ENCODE measurements at places on chromosomes 5 and 9.

GRCh38 chr5:181566-181965 lies 9.7 kb upstream of the LRRC14B start:
- DNase-seq = no peak

- no peak for DNase-seq
Measured at GRCh38 chr5:141484310-141484640, 555 bp upstream of the PCDHGC4 start.

- DNase-seq = no peak
Measured at GRCh38 chr9:109894921-109895758, 115.1 kb downstream of the PALM2AKAP2 start.

- DNase-seq = no peak
Measured at GRCh38 chr9:121301881-121302286, 33.9 kb downstream of the GSN start.

GRCh38 chr5:133877351-133878235 lies 90.8 kb downstream of the C5orf15 start:
- DNase-seq = no peak

DNA sequence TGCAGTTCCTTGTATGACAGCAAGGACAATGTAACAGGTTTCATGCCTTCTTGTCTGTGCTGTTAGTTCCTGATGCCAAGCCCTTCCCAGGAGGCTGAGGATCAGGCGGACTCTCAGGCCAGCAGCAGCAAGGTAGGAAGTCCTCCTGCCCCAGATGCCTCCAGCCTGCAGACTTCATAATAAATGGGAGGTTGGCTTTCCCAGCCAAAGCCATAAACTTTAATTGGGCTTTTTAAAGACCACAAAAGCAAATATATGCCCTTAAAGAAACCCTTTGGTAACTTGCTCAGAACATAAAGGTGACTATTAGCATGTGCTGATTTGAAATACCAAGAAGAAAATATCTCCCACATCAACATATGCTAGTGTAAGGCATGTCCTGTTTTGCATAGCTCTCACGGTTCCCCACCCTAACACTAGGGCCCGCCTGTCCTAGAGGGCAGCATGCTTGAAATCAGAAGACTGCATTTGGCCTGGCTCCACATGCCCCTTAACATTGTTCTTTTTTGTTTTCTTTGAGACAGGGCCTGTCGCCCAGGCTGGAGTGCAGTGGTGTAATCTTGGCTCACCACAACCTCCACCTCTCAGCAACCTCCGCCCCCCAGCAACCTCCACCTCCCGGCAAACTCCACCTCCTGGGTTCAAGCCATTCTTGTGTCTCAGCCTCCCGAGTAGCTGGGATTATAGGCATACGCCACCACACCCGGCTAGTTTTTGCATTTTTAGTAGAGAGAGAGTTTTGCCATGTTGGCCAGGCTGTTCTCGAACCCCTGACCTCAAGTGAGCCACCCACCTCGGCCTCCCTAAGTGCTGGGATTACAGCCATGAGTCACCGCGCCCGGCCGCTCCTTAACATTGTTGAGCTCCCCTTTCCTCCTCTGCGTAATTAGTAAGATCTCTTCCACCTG lies 44.6 kb upstream of the FCN1 start:
- DNase-seq = no peak

- DNase-seq = no peak
Measured at GRCh38 chr5:92749943-92750342, 831.1 kb downstream of the NR2F1-AS1 start.

GRCh38 chr9:84862810-84863287 lies 193.3 kb downstream of the NTRK2 start:
- DNase-seq = no peak

GRCh38 chr9:79575547-79575946 lies 3.8 kb downstream of the TLE4 start:
- DNase-seq = no peak

DNA sequence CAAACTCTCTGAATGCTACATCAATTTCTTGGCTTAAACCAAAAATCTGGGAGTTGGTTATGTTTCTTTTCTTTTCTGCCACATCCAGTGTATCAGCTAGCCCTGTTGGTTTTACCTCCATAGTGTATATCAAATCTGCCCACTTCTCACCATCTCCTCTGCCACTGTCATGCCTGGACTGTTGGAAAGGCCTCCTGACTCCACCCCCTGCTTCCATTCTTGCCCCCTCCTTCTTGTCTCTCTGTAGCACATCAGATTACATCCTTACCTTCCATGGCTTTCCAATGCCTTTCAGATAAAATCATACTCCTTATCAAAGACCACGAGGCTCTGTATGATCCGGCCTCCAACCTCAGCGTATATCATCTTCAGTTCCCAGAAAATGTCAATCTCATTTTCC lies 35.4 kb downstream of the STXBP1 start:
- DNase-seq = no peak

DNA sequence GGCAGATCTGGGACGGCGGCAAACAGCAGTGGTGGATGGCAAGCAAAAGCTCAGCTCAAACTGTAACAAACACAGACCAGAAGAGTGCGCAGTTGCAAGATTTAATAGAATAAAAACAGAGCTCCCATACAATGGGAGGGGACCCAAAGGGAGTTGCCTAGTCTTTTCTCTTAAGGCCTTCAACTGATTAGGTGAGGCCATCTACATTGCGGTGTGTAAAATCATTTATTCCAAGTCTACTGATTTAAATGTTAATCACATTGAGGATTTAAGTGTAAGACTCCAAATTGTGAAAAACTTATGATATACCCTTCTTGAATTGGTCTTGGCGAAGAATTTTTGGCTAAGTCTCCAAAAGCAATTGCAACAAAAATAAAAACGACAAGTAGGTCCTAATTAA lies 21.6 kb upstream of the C1QTNF3 start:
- no peak for DNase-seq

DNA sequence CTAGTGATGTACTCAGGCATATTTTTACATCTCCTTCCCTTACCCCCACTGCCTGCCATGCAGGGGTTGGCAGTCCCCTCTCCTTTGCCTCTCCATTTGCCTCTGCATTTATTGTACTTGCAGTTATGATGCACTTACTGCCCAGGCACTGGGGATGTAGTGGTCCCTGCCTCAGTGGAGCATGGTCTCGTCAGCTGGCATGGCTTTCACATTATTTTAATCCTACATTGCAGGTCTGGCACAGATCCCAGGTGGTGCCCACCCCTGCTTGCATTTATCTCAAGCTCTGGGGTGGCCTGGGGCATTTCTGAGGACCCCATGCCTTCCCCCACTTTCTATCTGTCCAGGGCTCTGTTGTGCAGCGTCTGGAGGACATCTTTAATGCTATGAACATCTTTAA lies 23.2 kb upstream of the PITX1 start:
- no peak for DNase-seq

DNA sequence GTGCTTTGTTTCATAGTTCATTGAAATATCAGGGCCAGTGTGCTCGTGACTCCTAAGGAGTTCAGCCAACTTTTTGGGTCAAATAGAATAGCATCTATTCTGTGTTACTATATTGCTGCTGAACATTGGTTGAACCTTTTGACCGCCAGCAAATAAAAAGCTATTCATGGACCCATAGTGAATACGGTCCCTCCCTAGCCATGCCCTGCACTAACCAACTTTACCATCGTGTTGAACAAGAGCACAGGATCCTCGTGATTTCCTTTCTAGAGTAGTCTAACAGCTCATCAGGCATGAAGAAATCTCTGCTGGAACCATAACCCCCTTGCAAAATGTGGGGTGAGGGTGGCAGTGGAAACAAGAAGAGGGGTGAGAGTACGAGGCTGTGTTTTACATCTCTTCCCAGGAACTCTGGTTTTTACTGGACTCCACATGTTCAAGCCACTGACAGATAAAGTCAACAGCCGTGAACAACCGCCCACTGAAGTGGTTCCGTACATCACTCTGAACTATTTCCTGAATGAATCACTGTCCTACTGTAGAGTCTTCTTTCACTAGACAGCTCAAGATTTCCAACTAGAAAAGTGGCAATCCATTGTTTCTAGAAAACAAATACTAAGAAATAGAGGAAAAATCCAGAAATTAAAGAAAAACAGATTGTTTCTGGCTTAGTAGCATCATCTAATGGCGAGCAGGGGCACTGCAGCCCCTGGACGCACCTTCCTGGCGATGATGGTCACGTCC lies 70.1 kb upstream of the SPATA31E1 start:
- DNase-seq = no peak

DNA sequence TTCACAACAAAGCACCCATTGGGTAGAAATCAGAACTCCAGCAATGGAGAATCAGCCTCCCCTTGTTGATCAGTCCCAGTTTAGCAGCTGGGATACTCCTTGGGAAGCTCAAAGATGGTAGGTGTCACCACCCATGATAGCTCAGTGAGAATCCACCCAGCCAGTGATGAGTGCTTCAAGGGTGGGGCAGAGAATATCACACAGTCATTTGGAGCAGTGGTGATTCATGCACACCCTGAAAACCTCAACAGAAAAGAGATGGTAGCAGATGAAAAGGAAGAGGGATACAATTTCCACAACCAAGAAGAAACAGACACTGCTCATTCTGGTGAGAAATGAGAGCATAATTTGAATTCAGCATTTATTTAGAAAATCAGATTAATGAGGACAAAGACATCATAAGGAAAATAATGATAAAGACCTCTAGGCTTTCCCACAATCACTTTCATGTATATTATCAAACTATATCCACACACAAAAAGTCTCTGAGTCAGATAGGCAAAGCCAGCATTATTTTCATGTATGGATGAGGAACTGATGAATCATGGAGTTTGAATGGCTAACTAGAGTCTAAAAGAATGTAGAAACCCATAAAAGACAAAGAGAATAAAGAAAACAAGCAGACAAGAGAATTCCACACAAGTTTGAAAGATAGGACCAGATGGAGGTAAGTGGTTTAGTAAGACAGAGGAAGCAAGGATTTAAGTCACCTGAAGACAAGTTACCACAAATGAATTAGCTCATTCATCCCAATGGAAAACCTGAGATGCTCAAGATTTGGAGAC lies 82.9 kb downstream of the FEM1C start:
- DNase-seq = no peak

- DNase-seq = no peak
Measured at GRCh38 chr5:86199287-86199686, 418.5 kb upstream of the COX7C start.

DNA sequence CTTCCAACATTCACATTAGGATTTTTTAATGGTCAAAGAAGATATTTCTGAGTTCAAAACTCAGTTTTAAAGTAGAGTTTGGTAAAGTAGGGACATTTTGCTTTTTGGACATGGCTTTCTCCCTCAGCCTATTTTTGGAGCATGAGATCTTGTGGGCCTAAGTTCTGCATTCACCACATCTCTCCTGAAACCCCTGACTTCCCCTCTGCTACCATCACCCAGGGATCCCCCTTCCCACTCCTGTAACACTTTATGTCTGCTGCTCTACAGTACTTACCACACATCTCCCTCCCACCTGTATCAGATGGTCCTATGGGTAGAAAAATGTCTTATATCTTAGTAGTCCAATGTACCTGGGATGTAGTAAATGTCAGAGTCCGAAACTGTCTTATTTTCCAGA lies 48.2 kb upstream of the JAK2 start:
- no peak for DNase-seq

GRCh38 chr5:152349683-152350526 lies 55.2 kb downstream of the NMUR2 start:
- no peak for DNase-seq

DNA sequence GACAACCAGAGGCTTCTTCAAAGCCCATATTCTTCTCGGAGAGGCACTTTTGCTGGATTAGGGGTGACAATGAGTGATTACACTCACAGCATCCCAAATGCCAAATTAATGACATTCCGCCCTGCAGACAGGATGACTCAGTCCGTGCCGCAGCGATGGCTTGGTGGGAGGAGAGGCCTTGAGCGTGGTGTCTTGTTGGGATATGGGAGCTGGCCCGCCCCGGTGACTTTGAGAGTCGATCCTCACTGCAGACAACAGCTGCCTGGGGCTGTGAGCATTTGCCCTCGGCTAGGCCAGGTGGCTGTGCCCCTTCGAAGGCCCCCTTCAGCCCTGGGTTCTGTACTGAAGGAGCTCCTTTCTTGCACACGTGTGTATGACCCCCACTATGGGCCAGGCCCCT lies 29.8 kb downstream of the OLFM1 start:
- DNase-seq = no peak

GRCh38 chr5:110288766-110289511 lies 437.5 kb downstream of the TMEM232 start:
- DNase-seq = no peak

DNA sequence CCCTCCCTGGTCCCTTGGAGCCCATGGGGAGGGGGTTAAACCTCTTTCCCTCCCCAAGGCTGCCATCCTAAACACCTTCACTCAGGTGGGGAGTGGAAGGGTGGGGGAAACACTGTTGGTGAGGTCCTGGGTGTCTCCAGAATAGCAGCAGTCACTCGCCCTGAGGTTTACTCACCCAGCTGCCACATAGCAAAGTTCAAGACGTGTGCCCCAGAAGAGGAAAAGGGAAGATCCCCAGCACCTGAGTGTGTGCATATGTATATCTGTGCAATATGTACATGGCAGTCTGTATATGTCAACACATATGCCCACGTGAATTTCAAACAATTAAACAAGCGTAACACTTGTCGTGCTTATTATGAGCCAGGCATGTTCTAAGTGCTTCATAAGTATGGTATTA lies 31.3 kb upstream of the SMU1 start:
- no peak for DNase-seq

DNA sequence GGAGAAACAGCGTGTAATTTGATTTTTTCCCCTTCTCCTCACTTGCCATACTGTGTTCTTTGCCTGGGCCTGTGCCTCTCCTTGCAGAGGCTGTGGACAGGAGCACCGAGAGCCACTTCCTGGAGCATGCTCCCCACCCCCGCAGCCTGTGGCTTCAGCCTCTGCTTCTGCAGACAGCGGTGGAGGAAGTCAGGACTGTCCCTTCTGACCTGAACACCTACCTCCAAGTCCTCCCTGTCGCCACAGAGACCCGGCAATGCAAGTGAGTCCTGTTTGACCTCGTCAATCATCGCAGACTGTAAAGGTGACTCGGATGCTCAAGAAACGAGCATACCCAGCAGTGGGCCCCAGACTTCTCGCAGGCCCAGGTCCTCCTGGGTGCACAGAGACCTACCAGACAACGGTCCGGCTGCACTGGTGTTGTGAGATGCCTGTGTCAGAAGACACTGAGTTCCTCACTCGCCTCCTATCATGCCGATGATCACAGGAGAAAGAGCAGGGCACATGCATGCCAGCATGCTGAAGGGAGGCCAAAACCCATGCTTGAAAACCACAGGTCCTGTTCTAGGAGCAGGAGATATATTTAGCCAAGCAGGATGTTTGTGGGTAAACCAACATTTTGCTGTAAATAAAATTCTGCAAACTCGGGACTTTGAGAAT lies 198.8 kb downstream of the AUH start:
- no peak for DNase-seq

DNA sequence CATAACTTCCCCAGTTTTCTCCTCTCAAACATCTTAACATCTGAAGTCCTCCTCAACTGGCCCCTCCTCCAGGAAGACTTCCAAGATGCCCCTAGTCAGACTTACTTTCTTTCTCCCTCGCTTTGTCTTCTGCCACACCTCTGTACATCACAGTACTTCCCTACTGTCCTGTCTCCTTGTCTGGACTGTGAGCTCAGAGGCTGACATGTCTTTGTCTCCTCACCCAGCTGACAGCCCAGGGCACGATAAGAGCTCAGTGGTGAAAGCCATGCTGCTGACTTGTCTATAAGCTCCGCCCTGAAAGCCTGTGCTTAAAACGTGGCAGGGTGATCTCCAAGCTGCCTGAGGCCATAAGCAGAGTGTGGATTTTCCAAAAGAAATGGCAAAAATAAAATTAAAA lies 33.0 kb upstream of the SLC25A51 start:
- no peak for DNase-seq
